ENCODE measurements at places on chromosomes 7 and 10.

GRCh38 chr7:5450549-5451327 lies 27.1 kb upstream of the TNRC18 start:
- DNase-seq = peak; percentile 47

DNA sequence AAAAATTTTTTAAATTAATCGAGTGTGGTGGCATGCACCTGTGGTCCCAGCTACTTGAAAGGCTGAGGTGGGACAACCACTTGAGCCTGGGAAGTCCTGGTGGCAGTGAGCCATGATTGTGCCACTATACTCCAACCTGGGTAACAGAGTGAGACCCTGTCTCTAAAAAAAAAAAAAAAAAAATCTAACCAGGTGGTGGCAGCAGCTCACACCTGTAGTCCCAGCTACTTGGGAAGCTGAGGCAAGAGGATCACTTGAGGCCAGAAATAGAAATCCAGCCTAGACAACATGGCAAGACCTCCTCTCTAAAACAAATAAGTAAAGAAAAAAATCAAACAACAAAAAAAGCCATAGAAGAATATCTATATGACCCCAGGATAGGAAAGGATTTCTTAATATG lies 3.6 kb upstream of the MYOF start:
- DNase-seq = no peak

DNA sequence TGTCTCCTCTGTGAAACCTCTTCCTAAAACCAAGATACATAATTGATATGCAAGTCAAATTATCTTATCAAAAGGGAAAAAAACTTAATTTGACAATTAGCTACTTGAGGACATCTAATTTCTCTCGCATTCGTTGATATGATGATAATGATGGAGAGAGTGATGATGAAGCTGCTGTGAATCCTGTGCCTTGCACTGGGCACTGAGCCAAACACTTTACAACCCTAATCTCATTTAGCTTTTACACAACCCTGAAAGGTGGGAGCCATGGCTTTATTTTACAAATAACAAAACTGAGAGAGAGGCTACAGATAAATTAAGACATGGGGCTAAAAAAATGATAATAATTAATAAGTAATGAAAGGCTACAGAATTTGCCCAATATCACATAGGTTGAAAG lies 176.0 kb downstream of the NOC3L start:
- no peak for DNase-seq

DNA sequence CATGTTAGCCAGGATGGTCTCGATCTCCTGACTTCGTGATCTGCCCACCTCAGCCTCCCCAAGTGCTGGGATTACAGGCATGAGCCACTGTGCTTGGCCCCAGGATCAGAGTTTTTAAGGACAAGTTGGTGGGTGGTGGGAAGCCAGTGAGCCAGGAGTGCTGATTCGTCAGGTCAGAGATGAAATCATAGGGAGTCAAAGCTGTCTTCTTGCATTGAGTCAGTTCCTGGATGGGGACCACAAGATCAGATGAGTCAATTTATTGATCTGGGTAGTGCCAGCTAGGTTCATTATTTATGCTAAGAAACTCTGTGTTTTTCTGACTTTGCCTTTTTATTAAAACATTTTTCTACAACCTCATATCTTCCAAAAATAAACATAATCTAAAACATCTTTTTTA lies 423.8 kb downstream of the ARL4A start:
- no peak for DNase-seq

DNA sequence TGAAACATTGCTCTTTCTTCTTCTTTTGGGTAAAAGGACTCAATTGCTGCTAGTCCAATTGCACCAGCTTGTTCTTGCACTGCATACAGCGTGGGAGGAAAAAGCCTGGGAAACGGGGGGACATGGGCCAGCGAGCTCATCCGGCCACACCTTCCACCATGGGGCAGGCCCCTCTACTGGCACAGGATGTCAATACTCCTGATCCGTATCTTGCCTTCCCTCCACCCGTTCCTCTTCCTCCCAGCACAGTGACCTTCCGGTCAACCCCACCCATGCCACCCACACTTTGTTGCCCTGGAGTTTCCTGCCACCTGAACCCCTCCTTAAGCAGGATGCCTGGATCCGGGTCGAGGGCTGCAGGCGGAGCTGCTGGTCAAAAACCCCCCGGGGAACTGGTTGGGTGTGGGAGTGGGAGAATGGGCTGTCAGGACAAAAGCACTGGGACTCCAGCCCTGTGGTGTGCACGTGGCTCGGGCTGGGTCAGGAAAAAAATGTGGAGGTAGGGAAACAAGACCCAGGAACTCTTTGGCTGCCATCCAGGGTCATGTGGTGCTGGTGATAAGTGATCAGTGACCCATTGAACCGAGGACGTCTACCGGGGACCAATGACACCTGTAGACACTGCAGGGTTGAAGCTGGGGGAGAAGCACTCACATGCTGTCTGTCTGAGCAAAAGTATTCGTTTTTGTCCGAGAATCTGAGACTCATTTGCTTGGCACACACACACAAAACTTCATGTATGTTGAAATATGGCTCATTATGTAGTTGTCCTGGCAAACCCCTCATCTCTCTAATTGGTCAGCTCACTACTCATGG lies 8.1 kb downstream of the IL2RA start:
- no peak for DNase-seq

DNA sequence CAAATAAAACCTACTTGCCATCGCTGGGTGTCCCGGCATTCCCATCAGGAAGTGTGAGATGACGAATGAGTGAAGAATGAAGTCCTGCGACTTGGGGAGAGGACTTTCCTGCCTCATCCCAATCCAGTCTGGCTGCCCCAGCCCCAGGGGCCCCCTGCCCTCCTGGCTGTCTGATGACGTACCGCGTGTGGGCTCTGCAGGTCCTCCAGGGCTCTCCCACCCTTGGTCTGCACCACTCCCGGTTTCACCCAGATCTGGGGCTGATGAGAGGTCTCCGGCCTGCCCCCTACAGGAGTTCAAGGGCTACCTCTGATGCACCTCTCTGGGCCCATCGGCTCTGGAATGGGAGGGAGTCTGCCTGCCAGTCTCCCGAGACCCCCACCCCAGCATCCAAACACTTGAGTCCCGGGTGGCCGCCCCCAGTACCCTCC lies 9.8 kb downstream of the ATP6V1F start:
- no peak for DNase-seq

DNA sequence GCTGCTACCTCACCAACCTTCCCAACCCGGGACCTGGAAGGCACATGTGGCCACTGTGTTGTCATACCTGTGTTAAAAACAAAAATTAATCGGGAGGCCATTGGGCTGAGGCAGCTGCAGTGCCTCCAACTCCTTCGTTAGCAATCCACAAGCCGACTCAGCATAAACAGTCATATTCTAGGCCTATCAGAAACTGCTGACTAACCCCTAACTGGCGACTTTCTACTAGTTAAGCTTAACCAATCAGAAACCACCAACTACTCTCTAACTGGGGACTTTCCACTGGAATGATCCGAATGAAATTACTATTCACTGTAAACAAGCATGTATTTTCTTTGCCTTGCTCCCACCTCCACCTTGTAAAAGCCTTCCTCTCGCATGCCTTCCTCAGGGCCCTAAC lies 14.1 kb upstream of the TMEM72 start:
- no peak for DNase-seq

GRCh38 chr10:101986624-101986971 lies 69.4 kb downstream of the ARMH3 start:
- no peak for DNase-seq

- DNase-seq = no peak
These were observed 70.4 kb downstream of the AKR1B1 start for GRCh38 chr7:134388336-134389019.

GRCh38 chr10:19577807-19578206 lies 238.4 kb upstream of the PLXDC2 start:
- DNase-seq = no peak

GRCh38 chr7:113775401-113775800 lies 143.4 kb downstream of the PPP1R3A start:
- DNase-seq = no peak

DNA sequence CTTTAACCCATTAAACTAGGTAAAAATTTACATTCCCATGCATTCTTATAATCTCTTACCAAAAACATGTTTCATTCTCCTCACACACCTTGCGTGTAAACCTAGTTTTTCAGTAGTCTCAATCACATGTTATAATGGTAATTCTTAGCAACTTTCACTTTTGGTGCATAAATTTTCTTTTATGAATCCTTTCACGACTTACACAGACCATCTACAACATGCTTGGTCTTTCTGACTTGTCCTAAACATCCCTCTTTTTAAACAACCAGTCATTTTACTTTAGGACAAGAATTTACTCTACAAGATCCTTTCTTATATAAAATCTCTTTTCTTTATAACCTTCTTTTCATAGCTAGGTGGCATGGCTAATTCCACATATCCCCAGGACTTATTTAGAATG lies 25.8 kb downstream of the FBXL13 start:
- DNase-seq = no peak

DNA sequence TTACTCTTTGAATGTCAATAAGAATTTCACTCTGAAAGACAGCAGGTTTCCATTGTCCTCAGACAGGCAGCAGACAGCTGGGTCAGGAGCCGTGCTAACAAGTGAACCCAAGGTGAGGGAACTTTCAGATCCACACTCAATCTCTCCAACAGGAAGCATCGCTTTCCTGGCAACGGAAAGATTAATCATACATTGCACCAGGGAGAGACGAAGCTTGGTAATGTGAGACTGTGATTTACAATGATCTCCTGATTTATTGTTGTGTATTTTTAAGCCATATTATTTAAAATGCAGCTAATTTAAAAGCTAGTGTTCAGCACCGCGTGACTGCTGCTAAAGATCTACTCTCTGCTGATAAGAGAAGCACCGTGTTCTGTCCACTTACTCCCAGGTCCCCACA lies 17.5 kb upstream of the NOM1 start:
- no peak for DNase-seq

DNA sequence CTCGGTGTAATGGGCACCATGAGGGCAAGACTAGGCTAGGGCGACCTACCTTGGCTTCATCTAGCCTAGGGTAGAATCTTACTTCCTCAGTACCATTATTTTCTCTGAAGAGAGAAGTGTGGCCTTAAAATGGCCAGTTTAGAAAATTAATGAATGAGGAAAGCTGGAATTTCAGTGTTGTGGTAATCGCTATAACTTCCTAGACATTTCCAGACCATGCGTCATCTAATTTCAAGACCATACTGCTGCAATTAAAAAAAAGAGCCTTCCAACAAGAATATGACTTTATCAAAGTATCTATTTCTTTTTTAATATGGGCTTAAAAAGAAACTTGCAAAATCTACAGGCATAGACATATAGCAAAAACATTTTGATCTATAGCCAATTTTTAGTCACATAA lies 68.5 kb downstream of the CPVL start:
- DNase-seq = no peak

DNA sequence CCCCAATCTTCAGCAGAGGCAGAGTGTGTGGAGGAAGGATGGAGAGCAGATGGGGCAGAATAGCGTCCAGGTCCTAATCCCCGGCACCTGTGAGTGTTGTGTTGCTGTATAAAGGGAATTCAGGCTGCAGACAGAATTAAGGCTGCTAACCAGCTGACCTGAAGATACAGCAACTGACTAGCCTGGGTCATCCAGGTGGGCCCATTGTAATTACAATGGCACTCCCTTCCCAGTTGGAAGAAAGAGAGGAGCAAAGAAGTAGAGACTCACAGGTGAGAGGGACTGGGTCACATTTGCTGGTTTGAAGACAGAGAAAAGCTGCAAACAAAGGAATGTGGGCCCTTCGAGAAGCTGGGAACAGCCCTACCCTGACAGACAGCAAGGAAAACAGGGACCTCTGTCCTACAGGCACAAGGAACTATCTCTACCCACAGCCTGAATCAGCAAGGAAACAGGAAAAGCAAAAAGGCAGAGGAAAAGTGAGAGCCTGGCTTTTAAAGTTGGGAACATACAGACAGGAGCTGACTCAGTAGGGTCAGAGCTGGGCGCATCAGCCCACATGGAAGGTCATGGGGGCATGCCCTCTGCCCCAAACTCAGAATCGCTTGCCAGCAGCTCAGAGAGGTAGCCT lies 11.6 kb upstream of the TMEM72 start:
- DNase-seq = no peak

- no peak for DNase-seq
These were observed 13.5 kb upstream of the RPEL1 start for GRCh38 chr10:103232131-103232673.

GRCh38 chr10:91380873-91381256 lies 29.3 kb upstream of the HECTD2 start:
- no peak for DNase-seq

GRCh38 chr10:61733358-61733940 lies 70.7 kb downstream of the CABCOCO1 start:
- peak; percentile 54 for DNase-seq

- DNase-seq = no peak
These were observed 301.7 kb downstream of the CSTF2T start for GRCh38 chr10:51397695-51398094.

GRCh38 chr7:7428806-7429205 lies 106.9 kb downstream of the COL28A1 start:
- no peak for DNase-seq

DNA sequence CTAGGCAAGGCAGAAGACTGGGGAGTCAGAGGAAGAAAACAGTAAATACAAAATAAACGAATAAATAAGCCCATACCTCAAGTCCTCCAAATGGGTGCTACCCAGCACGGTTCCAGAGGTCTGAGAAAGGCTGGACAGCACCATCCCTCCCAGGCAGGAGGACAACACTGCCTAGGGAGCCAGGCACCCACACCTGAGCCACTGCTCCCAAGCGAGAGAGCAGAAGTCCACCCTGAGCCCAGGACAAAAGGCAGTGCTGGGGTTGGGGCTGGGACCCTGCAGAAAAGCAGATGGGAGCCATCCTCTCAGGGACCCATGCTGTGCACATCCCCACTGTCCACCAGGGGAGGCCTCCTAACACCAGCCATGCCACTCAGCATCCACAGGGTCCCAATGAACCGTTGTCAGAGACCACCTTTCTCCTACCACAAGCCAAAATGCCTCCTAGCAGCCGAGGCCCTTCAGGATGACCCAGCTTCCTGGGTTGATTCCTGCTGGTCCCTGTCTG lies 16.2 kb downstream of the GFRA1 start:
- DNase-seq = no peak

DNA sequence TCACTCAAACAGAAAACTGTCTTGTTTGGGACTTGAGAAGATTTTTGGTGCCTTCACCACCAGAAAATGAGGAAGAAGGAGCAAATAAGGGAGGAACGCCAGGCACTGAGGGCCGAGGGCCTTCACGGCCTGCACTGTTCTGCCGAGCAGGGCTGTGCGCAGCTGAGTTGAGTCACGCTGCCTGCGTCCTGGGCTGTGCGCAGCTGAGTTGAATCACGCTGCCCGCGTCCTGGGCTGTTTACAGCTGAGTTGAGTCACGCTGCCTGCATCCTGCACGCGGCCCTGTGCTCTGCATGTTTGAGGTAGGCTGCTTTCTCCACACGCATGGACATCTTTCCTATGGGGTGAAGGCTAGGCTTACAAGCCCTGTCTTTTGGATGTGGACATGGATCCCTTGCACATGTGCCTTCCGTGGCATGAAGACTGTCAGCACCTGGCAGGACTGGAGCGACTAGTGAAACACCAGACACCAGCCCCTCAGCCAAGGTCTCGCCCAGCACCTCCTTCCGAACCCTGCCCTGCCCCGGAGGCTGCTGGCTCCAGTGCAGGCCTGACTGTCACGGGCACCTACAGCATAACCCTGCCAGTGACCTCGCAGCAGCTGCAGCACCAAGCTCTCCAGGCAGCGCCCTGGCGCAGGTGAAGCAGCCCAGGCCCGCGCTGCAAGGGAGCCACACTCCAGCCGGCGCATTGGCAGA lies 96.7 kb downstream of the HTR5A start:
- DNase-seq = peak; percentile 83

Data from NCI-H460 (cell line).